AG09319 (cell line): ENCODE measurements at places on chromosomes 1 and 21.

DNA sequence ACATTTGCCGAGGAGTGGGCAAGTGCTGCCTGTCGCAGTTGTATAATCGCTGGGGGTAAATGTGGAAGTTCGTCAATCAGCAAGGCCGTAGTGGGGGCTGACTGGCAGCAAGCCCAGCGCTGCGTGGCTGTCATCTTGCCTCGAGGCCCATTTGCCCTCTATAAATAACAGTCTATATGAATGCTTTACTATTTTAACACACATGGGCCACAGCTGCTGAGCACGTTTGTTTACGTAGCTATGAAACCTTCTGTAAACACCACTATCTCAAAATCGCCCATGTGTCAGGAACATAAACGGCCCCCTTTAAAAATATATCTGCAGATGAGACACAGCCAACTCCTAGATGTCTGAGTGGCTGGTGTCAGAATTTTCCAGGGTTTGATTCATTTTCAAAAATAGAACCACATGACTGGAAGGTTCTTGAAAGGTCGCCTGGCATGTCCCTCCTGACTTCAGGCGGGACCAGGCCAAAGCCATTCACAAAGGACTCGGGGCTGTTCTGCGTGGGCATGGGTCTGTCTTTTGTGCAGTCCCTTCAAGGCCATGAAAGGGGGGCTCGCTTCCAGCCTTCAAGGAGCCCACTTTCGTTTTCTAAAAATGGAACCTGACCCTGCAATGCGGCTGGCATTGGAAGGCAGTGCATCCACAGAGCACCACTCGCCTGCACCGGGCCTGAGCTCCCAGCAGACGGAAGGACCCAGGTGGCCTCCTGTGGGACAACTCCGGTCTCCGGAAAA, 205.5 kb downstream of the KCNJ6 start:
- DNase-seq: no peak

DNA sequence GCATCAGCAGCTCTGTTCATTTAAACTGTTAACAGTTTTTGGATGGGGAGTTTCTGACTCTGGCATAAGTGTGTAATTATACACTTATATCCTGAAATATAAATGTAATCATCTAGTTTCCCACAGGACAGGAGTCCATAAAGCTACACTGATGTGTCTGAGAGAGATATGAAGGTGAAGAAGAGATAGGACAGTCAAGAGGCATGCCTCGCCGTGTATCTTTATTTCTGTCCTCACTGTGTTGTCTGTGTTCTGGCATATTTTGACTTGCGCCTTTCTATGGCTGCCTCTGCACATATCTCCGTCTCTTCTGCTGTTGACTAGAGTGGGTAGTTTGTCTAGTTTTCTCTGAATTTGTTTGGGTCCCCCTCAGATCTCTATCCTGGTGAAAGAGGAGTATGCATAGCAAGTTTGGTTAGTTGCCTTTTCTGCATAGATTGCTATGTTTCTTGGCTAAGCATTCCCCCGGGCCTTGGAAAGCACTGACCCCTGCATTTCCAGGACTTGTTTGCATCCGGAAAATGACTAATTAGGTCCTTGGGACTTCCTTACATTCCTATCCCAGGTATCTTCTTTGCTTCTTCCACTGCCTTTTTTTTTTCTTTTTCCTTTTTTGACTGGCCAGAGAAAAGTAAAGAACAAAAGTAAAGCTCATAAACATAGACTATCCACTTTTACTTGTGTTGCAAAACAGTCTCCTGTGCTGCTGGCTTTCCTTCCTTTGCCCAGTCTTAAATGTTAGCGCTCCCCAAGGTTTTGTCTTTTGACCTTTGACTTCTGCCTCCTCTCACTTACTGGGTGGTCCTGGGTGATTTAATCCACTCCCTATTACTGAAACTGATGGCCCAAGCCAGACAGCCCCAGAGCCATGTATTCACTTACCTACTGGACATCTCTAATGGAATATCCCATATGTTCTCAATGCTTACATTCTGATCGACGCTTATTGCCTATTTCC, 27.6 kb upstream of the CNN3 start:
- DNase-seq: no peak

DNA sequence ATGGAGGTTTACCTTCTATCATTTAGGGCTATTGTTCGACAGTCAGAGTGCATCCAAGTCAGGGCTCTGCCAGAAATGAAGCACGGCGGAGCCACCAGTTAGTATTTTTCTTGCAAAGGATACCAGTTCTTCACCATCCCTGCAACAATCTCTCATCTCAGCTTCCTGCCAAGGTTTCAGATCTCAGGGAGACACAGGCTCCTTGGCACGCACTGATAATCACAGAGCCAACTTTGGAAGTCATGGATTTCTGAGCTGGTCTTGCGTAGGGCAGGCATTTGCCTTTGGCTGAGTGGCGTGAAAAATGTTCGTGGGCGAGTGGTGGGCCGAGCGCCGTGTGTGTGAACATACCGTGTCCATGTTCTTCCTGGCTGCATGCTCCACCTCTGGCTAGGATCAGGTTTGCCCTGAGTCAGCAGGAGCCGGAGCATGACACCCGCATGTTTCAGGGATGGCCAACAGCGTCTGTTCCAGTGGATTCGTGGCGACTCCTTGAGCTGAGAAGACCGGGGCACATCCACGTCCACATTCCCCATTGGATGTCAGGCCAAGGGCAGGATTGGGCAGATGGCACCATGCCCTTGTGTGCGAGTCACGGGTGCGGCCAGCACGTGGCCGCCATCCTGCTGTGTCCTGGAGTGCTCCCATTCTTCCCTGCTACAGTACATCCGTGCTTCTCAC, 118.5 kb upstream of the C1orf174 start:
- DNase-seq: no peak

GRCh38 chr1:191483988-191484387, 674.3 kb upstream of the RGS18 start:
- DNase-seq: no peak

- no peak for DNase-seq
Measured at GRCh38 chr1:188355847-188356246, 1527.1 kb downstream of the PLA2G4A start.

- no peak for DNase-seq
Measured at GRCh38 chr1:73576083-73576482, 621.9 kb downstream of the LRRIQ3 start.

DNA sequence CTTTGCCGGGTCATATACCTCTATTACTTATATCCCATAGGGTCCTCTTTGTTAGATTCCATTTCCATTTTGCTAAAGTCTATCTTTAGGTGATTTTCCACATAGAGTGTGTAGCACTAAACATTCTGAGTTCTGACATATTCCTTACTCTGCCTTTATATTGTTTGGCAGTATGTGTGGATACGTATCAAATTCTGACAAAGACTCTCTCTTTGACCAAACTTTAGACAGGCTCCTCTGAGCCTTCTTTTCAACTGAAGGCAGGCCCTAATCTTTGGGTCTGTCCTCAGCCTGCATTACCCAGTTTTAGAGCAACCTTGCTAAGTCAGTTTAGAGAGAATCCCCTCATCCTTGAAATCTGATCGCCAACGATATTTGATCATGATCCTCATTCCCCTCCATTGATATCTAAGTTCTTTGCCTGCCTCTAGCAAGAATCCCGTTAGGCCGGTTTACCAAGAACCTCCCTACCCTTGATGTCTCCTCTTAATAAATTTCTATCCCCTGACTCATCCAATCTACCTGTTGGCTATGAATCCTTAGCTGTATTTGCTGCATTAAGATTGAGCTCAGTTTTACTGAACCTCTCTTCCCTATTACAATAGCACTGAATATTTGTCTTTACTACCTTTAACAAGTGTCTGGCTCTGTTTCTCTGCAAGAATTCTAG, 10.4 kb upstream of the PPT1 start:
- DNase-seq: no peak

- no peak for DNase-seq
Measured at GRCh38 chr1:95169548-95169947, 52.4 kb downstream of the TLCD4 start.

DNA sequence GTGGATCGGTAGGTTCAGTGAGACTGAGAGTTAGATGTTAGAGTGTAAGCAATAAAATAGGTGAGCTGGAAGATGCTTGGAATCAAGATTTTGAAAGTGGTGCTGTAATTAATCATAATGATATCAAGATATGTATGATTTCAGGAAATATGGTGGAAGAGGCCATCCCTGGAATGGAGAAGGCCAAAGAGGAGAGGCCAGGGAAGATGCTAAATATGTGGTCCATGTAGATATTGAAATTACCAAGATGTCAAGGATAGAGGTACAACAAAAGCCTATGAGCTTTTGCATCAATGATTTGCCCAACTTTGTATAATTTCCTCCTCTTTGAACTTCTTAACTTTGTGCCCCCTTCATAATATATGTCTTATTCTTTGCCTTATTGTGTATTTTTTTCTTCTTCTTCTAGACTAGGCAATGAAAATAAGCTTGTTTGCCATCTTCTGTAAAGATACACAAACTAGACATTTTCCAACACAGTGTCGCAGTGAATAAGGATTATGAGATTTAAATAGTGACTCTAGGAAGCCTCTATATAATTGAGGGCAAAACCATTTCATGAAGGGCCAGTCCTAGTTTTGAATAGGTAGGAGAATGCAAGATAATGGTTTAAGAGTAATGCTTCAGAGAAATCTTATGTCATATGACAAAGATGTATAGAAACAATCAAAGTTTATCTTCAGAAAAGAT, 8.9 kb downstream of the PTGS2 start:
- DNase-seq: no peak

GRCh38 chr1:4084048-4084431, 184.0 kb upstream of the C1orf174 start:
- DNase-seq: no peak

DNA sequence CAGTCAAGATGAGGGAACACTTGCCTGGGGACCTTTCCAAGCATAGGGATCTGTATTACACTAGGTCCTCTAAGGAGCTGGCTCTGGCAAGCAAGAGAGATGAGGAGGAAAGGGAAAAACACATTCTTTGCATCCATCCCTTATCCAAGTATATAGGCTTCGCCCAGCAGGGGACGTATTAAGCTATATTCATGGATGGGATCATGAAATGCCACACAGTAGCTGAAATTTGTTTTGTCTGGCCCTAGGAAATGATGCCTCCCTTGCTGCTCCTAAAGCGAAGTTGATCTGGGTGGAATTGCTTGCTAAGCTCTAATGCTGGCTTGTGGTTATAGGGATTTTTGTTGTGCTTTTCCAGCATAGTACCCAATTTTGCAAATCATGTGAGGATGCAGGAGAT, 32.1 kb downstream of the CENPF start:
- DNase-seq: no peak

GRCh38 chr1:178243119-178243518, 149.2 kb downstream of the RASAL2 start:
- DNase-seq: no peak

DNA sequence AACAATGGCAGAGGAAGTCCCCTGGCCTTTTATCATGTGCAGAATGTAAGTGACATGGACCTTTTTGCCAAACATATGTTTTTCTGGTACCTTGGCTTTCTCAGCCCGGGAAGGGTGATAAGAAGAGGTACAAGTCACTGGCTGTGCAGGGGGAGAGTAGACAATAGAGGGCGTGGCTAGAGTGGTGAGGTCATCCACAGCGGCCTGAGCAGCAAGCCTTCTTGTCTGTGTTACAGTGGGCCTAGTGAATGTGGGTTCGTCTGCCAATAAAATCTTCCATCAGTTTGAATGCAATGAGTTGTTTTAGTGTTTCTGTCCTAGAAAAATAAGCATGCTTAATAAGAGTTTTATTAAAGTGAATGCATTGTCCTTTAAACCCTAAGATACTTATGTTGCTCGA, 59.0 kb upstream of the PGD start:
- no peak for DNase-seq

- no peak for DNase-seq
Measured at GRCh38 chr1:84361796-84362195, 36.5 kb upstream of the DNASE2B start.

GRCh38 chr1:173392895-173393658, 84.1 kb upstream of the PRDX6 start:
- DNase-seq: peak; percentile 56

DNA sequence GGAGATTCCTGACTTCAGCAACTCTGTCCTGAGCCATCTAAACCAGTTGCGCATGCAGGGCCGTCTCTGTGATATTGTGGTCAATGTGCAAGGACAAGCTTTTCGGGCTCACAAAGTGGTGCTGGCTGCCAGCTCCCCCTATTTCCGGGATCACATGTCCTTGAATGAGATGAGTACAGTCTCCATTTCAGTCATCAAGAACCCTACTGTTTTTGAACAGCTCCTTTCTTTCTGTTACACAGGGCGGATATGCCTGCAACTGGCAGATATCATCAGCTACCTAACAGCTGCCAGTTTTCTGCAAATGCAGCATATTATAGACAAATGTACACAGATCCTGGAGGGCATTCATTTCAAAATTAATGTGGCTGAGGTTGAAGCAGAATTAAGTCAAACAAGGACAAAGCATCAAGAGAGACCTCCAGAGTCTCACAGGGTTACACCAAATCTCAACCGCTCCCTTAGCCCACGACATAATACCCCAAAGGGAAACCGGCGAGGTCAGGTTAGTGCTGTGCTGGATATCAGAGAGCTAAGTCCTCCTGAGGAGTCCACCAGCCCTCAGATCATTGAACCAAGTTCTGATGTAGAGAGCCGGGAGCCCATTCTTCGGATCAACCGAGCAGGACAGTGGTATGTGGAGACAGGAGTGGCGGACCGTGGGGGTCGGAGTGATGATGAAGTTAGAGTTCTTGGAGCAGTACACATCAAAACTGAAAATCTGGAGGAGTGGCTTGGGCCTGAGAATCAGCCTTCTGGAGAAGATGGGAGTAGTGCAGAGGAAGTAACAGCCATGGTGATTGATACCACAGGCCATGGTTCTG, 2.3 kb downstream of the ZBTB37 start:
- DNase-seq: no peak

DNA sequence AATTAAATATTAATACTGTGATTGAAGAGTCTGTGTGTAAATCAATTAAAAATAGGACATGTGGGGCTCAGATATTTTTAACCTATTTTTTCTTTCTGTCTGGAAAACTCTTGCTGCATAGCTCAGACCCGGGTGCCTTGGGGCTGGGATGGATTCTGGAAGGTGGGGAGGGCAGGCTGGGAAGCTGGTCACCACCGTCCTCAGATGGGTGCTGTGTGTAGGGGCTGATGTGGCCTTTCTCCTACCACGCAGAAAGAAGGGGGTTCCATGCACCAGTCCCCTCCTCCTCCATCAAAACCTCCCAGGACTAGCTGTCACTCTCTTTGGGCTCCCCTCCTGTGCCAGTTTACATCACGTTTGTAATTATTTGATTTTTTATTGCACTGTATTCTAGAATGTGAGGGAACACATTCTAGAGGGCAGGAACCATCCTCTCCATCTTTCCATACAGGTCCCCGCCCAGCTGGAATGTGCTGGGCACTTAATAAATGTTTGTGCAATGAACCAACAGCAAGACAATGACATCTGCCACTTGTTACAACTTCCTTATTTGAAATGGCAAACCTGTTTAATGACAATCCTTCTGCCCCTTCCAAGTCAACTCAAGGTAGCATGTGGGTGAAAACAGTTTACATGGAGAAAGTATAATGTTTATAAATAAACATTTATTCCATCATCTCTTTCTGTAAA, 104.3 kb downstream of the EDEM3 start:
- DNase-seq: no peak
